ENCODE measurements at places on chromosomes 1 and 21. TPM values are rescaled to one million over a fixed set of nuclear protein-coding genes. Genes with fewer than 3 reads are reported as not detected.
A peak's percentile ranks its signal among the peaks of the same experiment; 100 is the strongest.

SH2D2A gene
- total RNA-seq, result 215 TPM

ARHGAP30 gene
- 180 TPM for total RNA-seq

RGS1 gene
- 9.0 TPM for total RNA-seq

SYCP1 gene
- total RNA-seq, result not detected

ZSCAN20 gene
- total RNA-seq, result 5.3 TPM

DNA sequence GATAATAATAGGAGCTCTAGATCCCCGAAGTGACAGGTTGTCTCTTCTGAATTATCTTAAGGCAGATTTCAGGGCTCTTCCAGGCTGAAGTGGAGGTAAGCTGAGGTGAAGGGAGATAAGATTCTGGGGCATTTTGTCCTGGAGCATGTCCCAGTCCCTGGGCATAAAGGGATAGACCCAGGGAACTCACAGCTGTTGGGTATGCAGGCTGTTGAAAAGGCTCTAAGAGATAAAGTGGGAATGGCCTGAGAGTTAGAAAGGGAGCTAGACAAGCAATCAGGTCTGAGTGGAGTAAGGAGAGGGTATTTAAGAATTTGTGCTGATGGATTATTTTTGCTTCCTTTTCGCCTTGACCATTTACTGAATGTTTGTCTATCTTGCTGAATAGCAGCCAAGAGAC is 123.7 kb downstream of the NOS1AP start:
- no peak for DNase-seq

DNA sequence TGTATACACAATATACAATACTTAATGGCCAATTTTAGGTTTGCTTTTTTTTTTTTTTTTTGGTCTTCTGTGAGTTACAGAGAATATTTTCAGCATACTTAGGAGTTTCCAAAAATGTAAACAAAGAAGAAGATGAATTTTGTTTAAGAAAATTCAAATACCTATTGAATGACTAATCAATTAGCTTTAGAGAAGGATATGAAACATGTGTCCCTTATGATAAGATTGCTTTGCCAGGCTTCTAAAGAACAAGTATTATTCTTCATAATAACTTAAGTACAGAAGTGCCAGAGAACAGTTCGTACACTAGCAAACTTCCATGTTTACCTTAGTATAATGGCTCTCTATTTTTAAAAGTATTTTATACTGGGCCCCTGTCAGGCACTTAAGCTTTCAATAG is 1191.0 kb upstream of the NCAM2 start:
- no peak for DNase-seq

- DNase-seq, result no peak
These were observed 44.5 kb downstream of the LRRC38 start for GRCh38 chr1:13469343-13469742.

GRCh38 chr1:45685308-45686014 is 872 bp downstream of the GPBP1L1 start:
- DNase-seq, result no peak

DNA sequence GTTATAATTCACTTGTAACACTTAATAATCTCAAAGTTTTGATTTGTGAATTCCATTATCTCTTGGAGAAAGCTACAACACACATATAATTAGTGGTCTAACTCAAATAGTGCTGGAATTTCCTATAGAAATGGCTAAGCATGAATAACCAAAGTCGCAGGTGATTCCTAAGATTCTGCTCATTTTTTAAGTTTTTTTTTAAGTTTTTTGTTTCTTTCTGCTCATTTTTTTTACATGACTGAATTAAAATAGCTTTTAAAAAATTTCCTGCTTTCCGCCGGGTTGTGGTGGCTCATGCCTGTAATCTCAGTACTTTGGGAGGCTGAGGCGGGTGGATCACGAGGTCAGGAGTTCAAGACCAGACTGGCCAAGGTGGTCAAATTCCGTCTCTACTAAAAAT is 90.4 kb downstream of the APP start:
- no peak for DNase-seq

- DNase-seq, result no peak
These were observed 268.4 kb upstream of the USP24 start for GRCh38 chr1:55483523-55483922.

DNA sequence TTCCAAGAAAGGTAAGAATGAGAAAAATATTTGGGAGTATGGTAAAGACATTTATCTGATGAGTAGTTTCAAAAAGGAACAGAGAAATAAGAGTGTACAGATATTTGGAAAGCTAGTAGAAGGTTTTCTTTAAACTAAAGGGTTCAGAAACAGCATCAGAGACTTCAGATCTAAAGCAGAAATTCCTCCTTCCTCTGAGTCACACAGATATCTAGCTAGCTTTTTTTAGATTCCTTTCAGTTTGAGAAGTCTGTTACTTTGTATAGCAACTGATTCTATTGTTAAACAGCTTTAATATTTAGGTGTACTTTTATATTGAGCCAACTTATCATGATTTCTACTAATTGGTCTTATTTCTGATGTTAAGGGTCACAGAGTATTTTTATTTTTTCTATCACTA is 4.7 kb downstream of the AMY2B start:
- no peak for DNase-seq

DNA sequence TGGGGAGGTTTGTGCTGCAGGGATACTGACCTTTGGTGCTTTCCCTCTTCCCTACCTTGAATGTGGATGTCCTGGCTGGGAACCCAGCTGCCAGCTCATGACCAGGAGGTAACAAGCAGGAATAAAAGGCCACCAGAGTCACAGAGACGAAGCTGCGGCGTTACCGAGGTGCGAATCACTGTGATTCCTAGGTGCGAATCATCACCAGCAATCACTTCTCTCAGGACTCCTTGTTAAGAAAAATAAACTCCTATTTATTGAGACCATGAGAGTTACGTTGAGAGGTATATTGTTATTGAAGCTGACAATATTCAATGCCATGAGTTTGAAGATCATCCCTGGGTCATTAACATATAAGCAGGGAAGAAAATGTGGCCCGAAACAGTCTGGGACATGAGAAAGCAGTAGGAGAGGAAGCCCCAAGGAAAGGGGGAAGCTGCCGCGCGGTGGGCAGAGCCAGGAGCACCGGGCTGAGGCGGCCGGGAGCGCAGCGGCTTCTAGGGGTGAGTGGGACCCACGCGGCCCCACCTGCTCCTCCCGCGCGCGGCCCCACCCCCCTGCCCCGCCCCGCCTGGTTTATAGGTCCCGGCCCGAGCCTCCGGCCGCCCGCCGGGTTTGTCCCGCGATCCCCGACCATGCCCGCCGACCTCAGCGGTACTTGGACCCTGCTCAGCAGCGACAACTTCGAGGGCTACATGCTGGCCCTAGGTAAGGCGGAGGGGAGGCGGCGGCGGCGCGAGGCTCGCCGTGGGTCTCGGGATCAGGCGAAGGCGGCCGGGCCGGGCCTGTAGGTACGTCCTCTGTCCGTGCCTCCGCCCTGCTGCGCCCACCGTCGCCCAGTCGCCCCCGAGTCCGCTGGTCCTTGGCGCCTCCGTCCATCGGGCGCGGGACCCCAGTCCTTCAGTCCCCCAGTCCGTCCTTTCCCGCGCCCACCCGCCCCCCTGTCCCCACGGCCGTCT is at the start of gene RBP7:
Gene RBP7, plus strand, starts transcription at position 605 of the 959 bp plus-strand sequence. Its CDS starts 31 bp downstream, at position 636.
- DNase-seq, result no peak

DNA sequence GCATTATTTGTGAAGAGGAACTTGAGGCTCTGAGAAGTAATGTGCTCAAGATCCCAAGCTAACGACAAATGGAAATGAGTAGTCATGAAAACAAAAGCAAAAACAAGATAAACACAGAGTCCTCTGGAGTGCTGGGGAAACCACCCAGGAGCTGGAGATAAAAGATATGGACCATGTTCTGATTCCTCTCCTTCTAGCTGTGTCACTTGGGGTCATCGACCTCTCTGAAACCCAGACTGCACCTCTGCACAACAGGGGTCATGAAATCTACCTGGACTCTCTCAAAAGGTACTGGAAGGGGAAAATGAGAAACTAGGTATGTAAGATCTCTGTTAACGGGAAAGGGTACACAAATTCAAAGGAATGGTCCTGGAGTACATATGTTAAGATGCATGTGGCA is 6.5 kb downstream of the PGLYRP4 start:
- DNase-seq, result no peak

DNA sequence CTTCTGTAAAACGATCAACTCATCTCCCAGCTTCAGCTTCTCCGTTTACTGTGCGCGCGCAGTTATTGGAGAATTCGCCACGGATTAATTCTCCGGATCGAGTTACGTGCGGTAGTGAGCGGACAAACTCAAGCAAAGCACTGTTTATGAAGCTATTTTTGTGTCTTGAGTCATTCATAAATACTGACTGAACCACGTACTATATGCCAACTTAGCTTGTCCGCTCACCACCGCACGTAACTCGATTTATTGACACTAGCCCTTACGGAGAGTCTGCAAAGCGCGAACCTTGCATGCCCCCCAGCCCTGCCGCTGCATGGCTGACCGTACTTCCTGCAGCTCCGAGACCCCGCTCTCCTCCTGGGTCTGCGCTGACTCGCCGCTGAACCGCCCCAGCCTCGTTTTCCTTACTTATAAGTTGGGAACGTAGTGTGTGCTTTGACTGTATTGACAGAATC is 773 bp downstream of the CHD1L start:
- peak; percentile 24 for DNase-seq

DNA sequence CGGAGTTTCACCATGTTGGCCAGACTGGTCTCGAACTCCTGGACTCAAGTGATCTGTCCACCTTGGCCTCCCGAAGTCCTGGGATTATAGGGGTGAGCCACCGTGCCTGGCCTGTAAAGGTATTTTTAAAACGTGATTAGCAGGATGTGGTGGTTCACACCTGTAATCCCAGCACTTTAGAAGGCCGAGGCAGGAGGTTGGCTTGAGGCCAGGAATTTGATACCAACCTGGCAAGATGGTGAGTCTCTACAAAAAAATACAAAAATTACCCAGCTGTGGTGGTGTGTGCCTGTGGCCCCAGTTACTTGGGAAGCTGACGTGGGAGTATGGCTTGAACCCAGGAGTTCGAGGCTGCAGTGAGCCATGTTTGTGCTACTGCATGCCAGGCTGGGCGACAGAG is 43.3 kb upstream of the SOD1 start:
- DNase-seq, result no peak

All from activated naive CD4-positive, alpha-beta T cell treated with anti-CD3 and anti-CD28 coated beads, Interleukin-2, amount 50 U/mL, for 72 hours (primary cell).